ENCODE measurements at places on chromosomes 4 and X. TPM values are rescaled to one million over a fixed set of nuclear protein-coding genes. Genes with fewer than 3 reads are reported as not detected.
A peak's percentile ranks its signal among the peaks of the same experiment; 100 is the strongest.

Gene PPP2R2C
- not detected for total RNA-seq

Gene LANCL3
- 0.02 TPM for total RNA-seq

Gene TMSB15C
- 2.7 TPM for total RNA-seq

GRCh38 chr4:129327637-129328036, 231.7 kb downstream of the C4orf33 start:
- H3K4me1 ChIP-seq: no peaks in the 10 kb centered on the region
- no peaks in the 10 kb centered on the region for H3K36me3 ChIP-seq
- peaks cover 5% of the 10 kb centered on the region for H3K27me3 ChIP-seq
- H3K27ac ChIP-seq: no peak overlapping the region
- no peak overlapping the region for H3K4me3 ChIP-seq
- DNase-seq: no peak

DNA sequence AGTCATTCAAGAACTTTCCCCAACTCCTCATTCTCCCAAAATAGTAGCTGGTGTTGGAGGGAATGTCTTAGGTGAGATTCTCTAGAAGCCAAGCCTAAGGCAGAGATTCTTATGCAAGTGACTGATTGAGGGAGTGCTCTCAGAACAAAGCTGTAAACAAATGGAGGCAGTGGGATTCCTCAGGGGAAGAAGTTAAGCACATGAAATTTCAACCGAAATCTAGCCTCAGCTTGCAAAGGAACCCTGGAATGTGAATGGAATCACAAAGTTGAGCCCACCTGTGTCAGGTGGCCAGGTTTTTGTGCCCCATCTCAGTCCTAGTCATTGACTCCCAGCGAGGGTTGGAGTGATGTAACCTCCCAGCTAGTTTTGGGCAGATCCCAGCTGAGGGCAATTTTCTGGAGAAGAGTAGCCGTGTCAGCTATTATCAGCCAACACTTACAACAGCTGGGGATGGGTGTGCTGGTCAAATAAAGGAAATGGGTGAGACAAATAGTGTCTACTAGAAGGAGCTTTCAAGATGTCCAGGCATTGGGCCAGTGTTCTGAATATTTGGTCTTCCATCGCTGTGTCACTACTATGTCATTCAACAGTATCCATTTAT, 29.7 kb upstream of the FGF2 start:
- no peaks in the 10 kb centered on the region for H3K36me3 ChIP-seq
- H3K4me3 ChIP-seq: no peak overlapping the region
- H3K27me3 ChIP-seq: no peaks in the 10 kb centered on the region
- no peak overlapping the region for H3K27ac ChIP-seq

DNA sequence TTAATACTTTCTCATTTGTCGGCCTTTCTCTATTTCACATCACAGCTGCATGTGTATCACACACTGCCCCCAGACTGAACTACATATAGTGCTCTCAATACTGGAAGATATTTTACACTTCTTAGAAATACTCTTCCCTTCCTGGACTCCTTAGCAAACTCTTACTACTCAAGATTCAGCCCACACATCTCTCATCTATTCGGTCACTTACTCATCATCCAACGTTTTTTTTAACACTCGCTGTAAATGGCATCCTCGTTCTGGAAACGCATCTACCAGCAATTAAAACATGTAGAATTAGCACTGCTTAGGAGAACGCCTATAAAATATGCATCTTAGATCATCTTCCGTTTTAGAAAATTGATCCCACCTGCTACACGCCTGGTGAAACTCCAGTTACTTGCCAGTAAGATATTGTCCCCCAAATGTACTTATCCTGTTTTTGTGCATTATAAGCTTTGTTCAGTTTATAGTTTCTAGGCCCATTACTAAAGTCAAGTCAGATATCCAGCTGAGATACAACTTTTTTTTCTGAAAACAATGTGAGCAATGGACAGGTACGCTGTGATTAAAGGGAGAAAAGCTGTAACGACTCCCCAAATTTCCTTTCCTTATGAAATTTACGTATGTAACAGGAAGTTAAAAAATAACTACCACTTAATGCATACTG, 1.0 kb downstream of the LRP2BP start:
- peaks cover 3% of the 10 kb centered on the region for H3K36me3 ChIP-seq
- H3K27ac ChIP-seq: peak overlapping the region; percentile 97
- no peak for DNase-seq
- peak overlapping the region; percentile 95 for H3K4me3 ChIP-seq
- peaks cover 37% of the 10 kb centered on the region for H3K4me1 ChIP-seq
- H3K27me3 ChIP-seq: no peaks in the 10 kb centered on the region

DNA sequence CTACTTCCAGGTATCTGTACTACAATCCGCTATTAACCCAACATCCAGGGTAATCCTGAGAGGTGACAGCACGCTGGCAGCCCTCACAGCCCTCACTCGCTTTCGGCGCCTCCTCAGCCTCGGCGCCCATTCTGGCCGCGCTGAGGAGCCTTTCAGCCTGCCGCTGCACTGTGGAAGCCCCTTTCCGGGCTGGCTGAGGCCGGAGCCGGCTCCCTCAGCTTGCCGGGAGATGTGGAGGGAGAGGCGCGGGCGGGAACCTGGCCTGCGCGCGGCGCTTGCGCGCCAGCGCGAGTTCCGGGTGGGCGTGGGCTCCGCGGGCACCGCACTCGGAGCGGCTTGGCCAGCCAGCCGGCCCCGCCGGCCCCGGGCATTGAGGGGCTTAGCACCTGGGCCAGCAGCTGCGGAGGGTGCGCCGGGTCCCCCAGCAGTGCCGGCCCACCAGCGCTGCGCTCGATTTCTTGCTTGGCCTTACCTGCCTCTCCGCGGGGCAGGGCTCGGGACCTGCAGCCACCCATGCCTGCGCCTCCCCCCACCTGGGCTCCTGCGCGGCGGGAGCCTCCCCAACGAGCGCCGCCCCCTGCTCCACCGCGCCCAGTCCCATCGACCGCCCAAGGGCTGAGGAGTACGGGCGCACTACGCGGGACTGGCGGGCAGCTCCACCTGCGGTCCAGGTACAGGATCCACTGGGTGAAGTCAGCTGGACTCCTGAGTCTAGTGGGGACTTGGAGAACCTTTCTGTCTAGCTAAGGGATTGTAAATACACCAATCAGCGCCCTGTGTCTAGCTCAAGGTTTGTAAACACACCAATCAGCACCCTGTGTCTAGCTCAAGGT, 87.3 kb downstream of the PRSS12 start:
- DNase-seq: peak; percentile 47
- peaks cover under 1% of the 10 kb centered on the region for H3K27me3 ChIP-seq
- peaks cover under 1% of the 10 kb centered on the region for H3K4me1 ChIP-seq
- no peak overlapping the region for H3K27ac ChIP-seq
- peak overlapping the region; percentile 60 for H3K4me3 ChIP-seq

GRCh38 chrX:43870758-43871419, 11.4 kb downstream of the MAOB start:
- no peak for DNase-seq
- H3K27ac ChIP-seq: no peak overlapping the region
- H3K36me3 ChIP-seq: no peaks in the 10 kb centered on the region
- peaks cover 5% of the 10 kb centered on the region for H3K27me3 ChIP-seq
- H3K4me3 ChIP-seq: no peak overlapping the region

DNA sequence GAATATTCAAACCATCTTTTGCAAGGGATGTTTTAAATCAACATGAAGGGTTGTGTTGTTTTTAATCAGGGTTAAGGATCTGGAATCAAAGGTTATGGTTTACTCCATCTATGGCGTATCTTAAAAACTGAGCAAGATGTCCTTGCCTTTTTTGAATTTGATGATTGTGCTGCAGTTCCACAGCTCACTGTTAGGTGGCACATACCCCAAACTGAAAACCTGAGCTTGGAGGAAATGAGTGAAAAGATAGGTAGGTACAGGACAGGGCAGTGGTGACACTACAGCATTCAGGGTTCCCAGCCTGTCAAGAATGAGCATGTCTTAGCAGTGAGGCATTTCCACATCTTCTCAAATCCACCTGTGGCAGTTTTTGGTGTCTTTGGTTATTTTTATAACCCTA, 13.1 kb upstream of the EOLA1 start:
- H3K4me1 ChIP-seq: peaks cover 37% of the 10 kb centered on the region
- H3K36me3 ChIP-seq: peaks cover 2% of the 10 kb centered on the region
- peak; percentile 53 for DNase-seq
- no peak overlapping the region for H3K4me3 ChIP-seq
- peak overlapping the region; percentile 65 for H3K27ac ChIP-seq

GRCh38 chr4:75891611-75892010, 10.6 kb downstream of the PPEF2 start:
- H3K36me3 ChIP-seq: no peaks in the 10 kb centered on the region
- DNase-seq: no peak
- H3K27ac ChIP-seq: no peak overlapping the region
- no peaks in the 10 kb centered on the region for H3K27me3 ChIP-seq
- H3K4me1 ChIP-seq: no peaks in the 10 kb centered on the region
- H3K4me3 ChIP-seq: no peak overlapping the region
